ENCODE measurements at places on chromosomes 3 and 15.

DNA sequence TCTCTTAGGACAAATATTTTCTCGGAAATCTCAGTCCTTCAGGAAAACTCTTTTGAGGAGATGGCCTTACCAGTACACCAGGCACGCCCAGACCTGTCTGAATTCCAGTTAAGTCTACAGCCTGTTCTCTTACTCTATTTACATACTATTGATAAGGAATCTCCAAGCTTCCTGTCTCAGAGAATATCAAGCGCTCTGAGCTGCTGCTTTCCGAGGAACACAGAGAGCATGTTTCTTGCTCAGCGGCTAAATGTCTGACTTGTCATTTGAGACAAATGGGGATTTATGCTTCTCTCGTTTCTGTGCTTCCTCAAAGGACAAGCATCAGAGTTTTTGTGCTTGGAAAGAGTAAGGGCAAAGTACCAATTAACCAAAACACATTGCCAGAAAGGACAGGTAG lies 112.4 kb upstream of the CCDC54 start:
- DNase-seq, result no peak

GRCh38 chr3:43097400-43098080 lies 8.3 kb downstream of the POMGNT2 start:
- no peak for DNase-seq

DNA sequence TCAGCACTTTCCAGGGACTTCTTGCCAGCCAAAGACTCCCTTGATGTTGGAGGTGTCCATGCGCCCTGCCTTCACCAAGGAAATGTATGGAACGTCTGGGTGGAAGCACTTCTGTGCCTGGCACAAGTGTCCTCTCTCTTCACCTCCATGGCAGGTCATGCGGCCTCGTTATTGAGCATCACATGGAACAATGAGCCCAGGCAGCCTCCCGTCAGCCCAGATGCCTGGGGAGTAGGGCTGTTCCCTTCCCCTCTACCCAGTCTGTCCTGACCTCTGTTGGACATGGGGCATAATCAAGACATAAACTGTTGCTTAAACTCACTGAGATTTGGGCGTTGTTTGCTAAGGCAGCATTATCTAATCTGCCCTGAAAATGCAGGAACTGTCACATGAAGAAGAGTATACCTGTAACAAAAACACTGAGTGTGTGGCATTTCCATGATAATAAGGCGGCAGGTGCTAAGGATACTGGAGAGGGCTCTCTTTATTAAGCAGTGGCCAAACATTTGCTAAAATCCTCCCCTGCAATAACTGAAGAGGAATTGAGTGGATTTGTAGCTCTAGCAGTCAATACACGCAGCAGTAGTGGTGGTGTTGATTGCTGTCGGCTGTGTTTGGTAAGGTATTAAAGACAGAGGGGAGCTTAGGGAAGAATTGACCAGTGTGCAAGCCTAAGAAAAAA lies 338.2 kb upstream of the ATP10A start:
- no peak for DNase-seq

DNA sequence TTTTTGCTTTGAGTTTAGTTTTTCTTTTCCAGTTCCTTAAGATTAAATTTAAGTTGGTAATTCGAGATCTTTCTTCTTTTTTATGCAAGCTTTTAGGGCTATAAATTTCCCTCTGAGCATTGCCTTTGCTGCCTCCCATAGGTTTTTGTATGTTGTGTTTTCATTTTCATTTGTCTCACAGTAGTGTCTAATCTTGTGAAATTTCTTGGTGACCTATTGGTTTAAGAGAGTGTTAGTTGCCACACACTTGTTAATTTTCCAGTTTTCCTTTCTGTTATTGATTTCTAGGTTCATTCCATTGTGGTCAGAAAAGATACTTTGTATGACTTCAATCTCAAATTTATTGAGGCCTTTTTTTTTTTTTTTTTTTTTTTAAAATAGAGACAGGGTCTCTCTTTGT lies 18.3 kb upstream of the IL20RB start:
- no peak for DNase-seq

DNA sequence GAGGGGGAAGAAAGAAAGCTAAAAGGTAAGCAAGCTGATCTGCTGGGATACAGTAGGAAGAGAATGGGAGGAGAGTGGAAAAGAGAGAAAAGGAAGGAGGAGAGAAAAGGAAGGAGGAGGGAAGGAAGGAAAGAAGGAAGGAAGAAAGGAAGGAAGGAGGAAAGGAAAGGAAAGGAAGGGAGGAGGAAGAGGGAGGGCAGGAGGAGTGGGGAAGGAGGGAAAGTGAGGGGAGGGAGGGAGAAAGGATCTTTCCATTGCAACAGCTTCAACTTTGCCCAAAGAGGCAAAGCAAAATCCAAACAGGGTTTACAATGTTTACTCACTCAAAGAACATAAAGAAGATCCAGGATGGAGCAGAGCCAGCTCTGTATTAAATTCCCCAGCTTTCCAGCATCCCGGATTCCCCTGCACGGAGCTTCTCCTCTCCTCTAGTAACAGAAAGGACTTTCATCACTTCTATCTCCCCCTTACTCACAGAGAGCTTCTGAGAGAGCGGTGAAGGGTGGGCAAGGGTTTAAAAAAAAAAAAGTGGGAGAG lies 494.2 kb upstream of the PROK2 start:
- DNase-seq, result no peak

GRCh38 chr15:92878593-92879053 lies 21.5 kb upstream of the CHD2 start:
- no peak for DNase-seq

GRCh38 chr15:41276831-41277230 lies 45.8 kb downstream of the CHP1 start:
- DNase-seq, result no peak
